ENCODE measurements at places on chromosomes 7 and 10. TPM values are rescaled to one million over a fixed set of nuclear protein-coding genes. Genes with fewer than 3 reads are reported as not detected.

Gene SEMA3C
- 70.6 TPM for polyA plus RNA-seq

Gene NRP1
- polyA plus RNA-seq: 33.4 TPM

Gene KIAA1217
- polyA plus RNA-seq: 54.9 TPM

DNA sequence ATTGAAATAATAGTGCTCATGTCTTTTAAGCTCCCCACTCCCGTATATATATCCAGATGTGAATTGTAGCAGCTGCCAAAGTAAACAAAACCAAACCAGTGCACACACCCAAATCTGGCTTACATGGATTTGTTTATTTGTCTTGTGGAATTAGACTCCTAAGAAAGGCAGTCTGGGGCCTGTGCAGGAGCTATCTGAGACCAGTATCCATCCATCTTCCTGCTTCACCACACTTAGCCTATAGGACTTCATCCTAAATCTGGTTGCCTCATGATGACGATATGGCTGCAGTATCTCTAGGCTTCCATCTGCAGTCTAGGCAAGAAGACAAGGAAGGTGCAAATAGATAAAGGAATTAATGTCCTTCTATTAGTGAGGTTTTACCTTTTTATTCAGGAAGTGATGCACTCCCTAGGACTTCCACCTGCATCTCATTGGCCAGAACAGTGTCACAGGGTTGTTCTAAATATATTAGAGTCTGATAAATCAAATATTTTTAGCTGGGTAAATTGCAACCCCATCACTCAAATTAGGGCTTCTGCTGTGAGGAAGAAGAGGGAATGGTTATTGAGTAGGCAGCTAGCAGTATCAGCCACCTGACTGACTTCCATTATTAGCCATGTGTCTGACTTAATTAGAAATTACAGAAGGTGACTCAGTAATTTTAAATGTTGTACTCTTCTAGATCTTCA is 6.0 kb downstream of the WIPF3 start:
- DNase-seq: no peak

GRCh38 chr7:99679032-99679399 is 780 bp downstream of the CYP3A5 start:
- peak; percentile 93 for DNase-seq

Gene OLAH
- not detected for polyA plus RNA-seq

GRCh38 chr7:157139111-157139809 is 534 bp downstream of the UBE3C start:
- peak; percentile 66 for DNase-seq

Gene EPO
- 0.19 TPM for polyA plus RNA-seq

DNA sequence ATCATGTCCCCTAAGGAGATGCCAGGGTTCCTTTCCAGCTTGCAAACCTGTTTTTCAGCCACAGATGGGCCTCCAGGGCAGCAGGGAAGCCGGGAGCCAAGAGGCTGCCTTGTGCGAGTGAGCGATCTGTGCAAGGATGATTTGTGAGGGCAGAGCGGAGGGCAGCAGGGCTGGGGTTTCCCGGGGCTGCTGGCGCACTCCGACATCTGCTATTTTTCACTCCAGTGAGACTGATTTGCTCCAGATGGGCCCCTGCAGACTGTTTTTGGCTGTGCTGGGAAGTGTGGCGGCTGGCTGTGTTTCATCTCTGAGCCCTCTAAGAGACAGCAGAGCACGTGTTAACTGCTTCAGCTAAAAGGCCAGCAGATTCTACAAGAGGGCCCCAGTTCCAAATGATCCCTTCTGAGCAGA is 466.2 kb downstream of the TYW1 start:
- peak; percentile 29 for DNase-seq

DNA sequence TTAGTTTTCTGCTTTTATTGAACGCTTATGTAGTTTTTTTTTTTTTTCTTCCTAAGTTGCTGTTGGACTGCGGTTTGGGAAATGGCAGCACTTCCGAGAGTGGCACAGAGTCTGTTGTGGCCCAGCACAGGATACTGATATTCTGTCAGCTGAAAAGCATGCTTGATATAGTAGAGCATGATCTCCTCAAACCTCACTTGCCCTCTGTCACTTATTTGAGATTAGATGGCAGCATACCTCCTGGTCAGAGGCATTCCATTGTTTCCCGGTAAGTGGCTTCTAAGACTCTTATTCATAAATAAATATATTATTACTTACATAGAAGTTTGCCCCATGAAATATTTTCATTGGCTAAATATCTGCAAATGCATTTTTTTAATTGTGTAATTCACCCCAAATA is 101.1 kb downstream of the BTAF1 start:
- DNase-seq: no peak

- DNase-seq: no peak
These were observed 928 bp downstream of the COMTD1 start for GRCh38 chr10:75234683-75235374.

GRCh38 chr7:9889554-9889953 is 1084.1 kb upstream of the PHF14 start:
- DNase-seq: no peak

- DNase-seq: no peak
These were observed 44.6 kb downstream of the SLIT1 start for GRCh38 chr10:97140902-97141745.
